ENCODE measurements at places on chromosomes 1 and 21.

- no peak for DNase-seq
Measured at GRCh38 chr1:241895013-241895412, 47.0 kb downstream of the EXO1 start.

DNA sequence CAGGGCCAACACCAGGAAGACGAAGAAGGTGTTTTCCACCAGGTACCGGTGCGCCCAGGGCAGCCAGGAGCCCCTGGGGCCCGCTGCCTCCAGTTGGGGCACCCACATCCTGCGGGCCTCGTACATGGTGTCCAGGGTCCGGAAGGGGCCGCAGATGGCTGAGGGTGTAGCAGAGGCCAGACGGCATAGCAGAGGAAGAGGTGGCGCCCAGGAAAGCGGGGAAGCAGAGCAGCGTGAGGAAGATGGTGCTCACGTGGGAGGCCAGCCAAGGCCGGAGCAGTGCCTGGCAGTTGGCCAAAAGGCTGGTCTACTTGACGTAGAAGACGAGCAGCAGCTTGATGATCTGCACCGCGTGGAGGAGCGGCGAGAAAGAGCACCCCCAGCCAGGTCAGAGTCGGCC lies 40.4 kb downstream of the ZNF691 start:
- no peak for DNase-seq

GRCh38 chr1:26536081-26536480 lies 6.5 kb downstream of the RPS6KA1 start:
- no peak for DNase-seq

- peak; percentile 54 for DNase-seq
Measured at GRCh38 chr1:43582162-43582566, 51.5 kb downstream of the PTPRF start.

DNA sequence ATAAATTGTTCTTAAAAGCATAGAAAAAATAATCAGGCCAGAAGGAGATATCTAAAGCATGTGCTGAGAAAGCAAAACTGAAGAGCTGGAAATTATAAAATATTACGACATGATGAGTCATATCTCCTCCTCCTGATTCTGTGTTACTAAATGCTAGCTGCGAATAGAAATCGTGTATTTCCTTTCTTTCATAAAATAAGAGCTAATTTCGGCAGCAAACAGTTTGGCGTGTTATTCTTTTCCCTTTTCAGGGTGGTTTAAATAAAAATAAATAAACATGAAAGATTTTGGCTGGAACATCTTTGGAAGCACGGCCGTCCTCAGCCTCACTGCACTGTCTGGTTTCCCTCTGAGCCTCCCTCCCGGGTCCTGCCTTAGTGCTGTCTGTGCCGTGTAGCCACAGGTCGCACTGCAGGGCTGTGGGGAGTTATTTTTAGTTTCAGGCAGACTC lies 56.0 kb downstream of the ADARB1 start:
- no peak for DNase-seq

DNA sequence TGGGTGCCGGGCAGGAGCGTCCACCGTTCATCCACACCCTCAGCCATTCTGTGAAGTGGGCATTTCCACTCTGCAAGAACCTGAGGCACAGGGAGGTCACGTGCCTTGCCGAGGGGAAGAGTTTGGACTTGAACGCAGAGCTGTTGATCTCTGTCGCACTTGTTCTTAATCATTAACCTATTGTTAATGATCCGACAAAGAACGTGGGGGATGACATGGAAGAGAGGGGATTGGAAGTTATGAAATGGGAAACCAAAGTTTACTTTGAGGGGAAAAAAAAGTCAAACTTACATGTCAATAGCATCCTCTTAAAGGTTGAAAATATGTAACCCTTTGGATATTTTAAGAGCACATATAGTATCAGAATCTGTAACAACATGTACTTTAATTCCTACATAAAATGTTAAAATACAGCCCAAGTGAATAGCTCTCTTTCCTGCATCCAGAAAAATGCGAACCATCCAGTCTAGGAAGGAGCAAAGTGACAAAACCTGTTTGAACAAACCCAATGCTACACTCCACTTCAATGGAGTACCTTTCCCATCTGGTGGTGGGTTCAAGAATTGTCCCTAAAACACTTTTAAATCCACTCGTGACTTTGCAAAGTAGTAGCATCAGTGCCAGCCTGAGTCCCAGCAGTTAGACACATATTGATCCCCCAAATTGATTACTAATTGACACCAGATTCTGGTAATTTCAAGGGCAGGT lies 75.5 kb downstream of the SETD4 start:
- DNase-seq: no peak

DNA sequence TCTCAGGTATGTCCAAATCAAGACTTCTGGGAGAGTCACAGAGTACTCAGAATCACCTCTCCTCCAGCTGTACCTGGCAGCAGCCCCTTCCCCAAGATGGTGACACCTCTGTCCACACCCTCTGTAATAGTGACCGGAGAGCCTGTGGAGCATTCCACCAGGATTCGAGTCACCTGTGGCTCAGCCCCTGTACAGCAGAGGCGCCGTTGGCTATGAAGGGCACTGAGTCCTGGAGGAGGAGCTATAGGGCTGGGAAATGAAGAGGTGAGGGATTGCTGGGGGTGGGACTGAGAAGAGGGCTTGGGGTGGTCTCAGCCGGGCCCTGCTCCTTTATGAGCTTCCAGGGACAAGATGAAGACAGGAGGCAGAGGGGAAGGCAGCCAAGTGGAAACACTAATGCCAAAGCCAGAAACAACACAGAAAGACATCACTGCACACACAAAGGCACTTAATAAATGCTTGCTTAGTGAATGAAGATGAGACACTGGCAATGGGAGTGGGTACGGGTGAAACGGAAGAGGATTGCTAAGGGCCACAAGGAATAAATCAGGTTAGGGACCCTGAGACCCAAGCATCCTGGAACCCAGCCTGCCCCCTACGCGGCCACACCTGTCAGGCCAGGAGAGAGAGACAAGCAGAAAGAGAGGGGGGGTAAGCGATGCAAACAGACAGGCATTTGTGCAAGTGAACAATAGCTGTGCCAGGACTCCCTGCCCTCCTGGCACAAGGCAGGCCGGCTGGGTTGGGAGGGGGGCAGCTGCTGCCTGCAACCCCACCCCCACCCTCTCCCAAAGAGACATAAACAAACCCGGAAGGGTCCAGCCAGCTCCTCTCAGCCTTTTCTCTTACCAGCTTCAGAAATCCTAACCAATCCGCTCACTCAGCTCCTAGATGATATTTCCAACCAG lies 3.9 kb downstream of the ARHGEF2 start:
- DNase-seq: peak; percentile 32

DNA sequence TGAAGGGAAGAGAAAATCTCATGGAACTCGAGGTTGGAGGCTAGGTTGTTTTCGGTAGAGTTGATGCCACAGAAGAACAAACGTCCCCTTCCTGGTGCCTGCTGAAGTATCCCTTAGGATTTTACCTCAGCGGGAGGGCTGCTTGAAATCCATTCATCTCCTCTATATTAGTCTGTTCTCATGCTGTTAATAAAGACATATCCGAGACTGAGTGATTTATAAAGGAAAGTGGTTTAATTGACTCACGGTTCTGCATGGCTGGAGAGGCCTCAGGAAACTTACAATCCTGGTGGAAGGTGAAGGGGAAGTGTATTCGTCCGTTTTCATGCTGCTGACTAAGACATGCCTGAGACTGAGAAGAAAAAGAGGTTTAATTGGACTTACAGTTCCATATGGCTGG lies 413.5 kb downstream of the NPHP4 start:
- no peak for DNase-seq
